ENCODE measurements at places on chromosomes 2 and 18.

DNA sequence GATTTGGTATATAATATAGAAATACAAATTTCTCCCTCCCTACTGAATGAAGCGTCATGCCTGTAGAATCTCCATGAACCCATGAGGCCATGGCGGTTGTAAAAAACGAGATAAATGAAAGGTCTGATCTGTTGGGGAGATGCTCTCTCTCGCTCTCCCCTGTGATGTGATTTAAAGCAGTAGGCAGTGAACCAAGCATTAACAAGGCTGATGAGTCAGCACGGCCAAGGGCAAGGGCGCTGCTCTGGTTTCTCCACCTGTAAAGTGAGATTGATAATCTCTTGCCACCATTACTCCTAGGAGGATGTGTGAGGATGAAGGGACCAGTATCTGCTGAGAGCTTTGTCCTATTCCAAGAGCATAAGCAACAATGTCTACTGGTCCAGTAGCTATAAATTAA lies 553.3 kb downstream of the CMPK2 start:
- no peak for DNase-seq

GRCh38 chr18:64258111-64258650 lies 109.3 kb upstream of the LINC00305 start:
- no peak for DNase-seq

GRCh38 chr2:202555356-202555755 lies 79.4 kb upstream of the FAM117B start:
- no peak for DNase-seq

- DNase-seq = no peak
These were observed 34.2 kb upstream of the NR4A2 start for GRCh38 chr2:156366753-156367152.

- DNase-seq = no peak
These were observed 3.8 kb downstream of the LRRFIP1 start for GRCh38 chr2:237631007-237631785.

All from HAP-1 (cell line).